ENCODE measurements at places on chromosomes 5 and 9. TPM values are rescaled to one million over a fixed set of nuclear protein-coding genes. Genes with fewer than 3 reads are reported as not detected.

DNA sequence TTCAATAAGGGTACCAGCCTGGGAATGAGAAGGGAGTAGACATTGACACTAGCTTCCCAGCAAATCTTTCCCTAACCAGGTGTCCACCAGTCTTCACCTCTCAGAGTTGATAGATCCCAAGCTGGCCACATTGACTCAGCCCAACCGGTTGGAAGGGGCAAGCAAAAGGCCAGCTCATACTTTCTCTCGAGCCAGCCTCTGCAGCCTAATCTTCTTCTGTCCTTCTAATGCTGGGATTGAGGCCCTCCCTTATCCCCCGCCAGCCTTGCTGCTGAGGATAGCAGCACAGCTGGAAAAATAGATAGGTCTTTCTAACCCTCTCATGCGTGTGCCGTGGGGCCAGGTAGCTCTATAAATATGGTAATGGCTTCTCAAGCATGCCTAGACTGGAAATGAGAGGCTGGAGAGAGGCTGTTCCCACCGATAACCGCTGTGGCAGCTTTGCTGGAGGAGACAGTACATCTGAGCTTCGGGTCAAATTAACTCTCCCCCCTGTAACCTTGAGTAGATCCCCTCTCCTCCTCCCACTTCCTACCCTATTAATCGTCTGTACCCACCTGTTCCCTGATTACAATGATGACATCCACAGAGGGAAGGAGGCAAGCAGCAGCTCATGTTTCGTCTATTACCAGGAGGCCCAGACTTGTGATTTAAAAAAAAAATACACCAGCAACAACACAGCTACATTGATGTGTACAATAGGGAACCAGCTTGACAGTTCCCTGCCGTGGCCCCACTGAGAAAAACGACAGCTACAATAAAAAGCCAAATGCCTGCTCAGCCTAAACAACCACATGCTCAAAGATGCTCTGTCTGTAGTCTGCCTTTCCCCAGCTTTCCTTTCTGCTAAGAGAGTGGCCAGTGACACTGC, 219.9 kb upstream of the BRINP1 start:
- peak; percentile 5 for DNase-seq

GRCh38 chr9:70466976-70467561, 52.6 kb upstream of the KLF9 start:
- no peak for DNase-seq

GRCh38 chr5:151150471-151151262, 6.9 kb downstream of the ANXA6 start:
- peak; percentile 79 for DNase-seq

The ADAMTSL1 gene
- 43.5 TPM for polyA plus RNA-seq

GRCh38 chr5:997711-998110, 10.9 kb upstream of the NKD2 start:
- no peak for DNase-seq

The PCDHB11 gene
- polyA plus RNA-seq = 0.31 TPM

The TXNDC8 gene
- not detected for polyA plus RNA-seq

DNA sequence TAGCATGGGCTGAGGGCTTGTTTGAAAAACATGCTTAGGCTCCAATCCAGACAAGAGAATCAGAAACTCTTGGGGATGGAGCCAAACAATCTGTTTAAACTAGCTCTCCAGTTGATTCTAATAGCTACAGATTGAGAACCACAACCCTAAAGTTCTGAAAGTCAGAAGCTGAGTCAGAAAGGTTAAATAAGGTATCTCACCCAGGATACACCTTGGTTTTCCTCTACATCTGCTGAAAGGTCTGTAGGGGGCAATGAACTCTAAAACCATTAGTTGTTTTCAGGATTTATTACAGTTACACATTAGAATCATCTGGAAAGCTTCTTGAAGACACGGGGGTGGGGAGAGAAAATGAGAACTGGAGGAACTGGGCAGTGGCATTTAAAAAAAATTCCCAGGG, 5.7 kb downstream of the GFM2 start:
- DNase-seq = no peak

DNA sequence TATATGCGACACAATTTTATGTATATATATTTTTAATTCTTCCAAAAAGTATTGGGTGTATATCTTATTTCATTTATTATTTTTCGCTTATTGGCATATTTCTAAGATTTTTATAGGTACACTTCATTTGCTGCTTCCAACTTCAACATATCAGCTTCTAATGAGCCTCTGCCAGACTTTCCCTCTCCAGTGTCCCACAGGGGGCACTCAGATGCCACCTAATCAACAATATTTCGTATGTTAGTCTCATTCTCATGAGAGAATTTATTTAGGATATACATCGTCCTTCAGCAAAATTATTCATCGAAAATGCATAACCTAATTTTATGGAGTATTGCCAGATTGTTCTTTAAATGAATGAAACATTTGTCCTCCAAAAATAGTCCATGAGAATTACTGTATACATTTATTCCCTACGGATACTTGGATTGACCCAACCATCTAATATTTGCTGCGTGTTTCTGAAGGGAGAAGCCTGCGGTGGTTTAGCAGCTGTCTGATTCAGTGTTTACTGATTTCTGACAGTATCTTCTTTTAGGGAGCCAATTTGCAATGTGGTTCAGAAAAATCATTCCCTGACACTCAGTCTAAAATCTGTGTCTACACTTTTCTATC, 100.6 kb upstream of the SELENOP start:
- DNase-seq = no peak

Data from brain (organoid and tissue), 16 donors.